ENCODE measurements at places on chromosomes 16 and 17.

- no peak for DNase-seq
Observed at GRCh38 chr17:56995766-56996165, 17.8 kb downstream of the SCPEP1 start.

GRCh38 chr16:53913920-53914319 lies 210.0 kb downstream of the FTO start:
- DNase-seq = no peak

DNA sequence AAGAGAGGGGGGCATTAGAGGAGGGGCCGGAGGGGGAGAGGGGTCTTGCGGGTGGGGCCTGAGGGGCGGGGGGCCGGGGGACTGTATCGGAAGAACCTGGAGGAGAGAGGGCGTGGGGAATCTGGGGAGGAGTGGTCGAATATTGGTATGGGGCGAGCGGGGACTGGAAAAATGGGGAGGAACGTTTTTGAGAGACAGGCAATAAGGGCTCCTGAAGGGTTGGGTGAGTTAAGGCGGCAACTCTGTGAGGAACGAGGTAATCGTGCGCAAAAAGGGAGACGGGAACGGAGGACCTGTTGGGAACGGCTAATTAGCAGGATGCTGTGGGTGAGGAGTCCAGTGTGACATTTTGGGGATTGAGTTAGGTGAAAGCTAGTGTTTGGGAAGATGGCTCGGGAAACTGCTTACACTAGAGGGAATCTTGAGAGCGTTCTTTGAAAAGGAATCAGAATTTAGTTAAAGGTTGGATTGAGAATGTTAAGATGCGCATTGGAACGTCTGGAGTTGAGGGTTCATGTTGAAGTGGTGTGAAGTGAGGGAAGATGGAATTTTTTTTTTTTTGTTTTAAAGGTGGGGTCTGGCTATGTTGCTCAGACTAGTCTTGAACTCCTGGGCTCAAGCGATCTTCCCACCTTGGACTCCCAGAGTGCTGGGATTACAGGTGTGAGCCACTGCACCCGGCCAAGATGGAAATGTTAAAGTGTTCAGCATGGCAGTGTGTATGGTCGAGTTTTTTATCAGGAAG lies 662 bp downstream of the WIPF2 start:
- peak; percentile 75 for DNase-seq

DNA sequence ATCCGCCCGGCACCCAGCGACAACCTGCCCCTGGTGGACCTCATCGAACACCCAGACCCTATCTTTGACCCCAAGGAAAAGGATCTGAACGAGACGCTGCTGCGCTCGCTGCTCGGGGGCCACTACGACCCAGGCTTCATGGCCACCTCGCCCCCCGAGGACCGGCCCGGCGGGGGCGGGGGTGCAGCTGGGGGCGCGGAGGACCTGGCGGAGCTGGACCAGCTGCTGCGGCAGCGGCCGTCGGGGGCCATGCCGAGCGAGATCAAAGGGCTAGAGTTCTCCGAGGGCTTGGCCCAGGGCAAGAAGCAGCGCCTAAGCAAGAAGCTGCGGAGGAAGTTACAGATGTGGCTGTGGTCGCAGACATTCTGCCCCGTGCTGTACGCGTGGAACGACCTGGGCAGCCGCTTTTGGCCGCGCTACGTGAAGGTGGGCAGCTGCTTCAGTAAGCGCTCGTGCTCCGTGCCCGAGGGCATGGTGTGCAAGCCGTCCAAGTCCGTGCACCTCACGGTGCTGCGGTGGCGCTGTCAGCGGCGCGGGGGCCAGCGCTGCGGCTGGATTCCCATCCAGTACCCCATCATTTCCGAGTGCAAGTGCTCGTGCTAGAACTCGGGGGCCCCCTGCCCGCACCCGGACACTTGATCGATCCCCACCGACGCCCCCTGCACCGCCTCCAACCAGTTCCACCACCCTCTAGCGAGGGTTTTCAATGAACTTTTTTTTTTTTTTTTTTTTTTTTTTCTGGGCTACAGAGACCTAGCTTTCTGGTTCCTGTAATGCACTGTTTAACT lies 1.0 kb downstream of the NOG start:
- DNase-seq = peak; percentile 35

DNA sequence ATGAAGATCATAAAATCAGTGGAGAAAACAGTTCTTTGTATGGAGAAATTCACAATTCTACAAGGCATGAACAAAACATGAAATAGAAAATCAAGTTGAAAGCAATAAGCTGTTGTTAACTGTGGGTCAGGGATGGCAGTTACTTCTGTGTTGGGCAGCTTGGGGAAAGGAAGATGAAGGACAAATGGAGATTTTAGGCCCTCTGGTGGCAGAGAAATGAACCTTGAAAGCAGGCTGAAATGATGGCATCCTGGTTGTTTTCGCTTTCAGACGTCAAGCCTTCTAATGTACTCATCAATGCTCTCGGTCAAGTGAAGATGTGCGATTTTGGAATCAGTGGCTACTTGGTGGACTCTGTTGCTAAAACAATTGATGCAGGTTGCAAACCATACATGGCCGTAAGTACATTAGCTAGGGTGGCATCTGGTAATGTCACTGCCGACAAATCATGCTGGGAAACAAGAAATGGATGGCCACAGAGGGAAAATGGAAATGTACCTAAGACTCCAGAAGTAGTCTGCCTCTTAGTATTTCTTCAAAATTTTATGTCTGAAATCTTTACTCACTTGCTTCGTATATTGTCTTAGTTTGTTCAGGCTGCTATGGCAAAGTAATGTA lies 108.9 kb downstream of the MAP2K6 start:
- DNase-seq = peak; percentile 65

- DNase-seq = no peak
Observed at GRCh38 chr16:83233153-83233552, 574.6 kb upstream of the HSBP1 start.

DNA sequence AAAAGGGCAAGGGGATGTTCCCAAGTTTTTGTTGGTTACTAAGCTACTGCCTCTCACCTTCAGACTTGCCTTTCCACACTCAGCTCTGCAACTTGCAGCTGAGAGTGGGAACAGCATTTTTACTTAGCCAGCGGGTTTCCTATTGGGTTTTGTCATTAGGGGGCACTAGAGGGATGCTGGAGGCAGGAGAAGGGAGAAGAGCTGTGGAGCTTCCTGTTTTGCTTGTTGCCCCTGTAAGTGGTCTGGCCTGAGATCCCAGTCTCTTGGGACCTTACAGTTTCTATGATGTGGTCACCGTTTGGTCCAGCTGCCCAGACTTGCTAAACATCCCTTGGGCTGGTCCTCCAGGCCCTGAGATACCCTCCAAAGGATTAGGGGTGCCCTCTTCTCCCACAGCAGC lies 209.6 kb upstream of the NLRP1 start:
- no peak for DNase-seq

DNA sequence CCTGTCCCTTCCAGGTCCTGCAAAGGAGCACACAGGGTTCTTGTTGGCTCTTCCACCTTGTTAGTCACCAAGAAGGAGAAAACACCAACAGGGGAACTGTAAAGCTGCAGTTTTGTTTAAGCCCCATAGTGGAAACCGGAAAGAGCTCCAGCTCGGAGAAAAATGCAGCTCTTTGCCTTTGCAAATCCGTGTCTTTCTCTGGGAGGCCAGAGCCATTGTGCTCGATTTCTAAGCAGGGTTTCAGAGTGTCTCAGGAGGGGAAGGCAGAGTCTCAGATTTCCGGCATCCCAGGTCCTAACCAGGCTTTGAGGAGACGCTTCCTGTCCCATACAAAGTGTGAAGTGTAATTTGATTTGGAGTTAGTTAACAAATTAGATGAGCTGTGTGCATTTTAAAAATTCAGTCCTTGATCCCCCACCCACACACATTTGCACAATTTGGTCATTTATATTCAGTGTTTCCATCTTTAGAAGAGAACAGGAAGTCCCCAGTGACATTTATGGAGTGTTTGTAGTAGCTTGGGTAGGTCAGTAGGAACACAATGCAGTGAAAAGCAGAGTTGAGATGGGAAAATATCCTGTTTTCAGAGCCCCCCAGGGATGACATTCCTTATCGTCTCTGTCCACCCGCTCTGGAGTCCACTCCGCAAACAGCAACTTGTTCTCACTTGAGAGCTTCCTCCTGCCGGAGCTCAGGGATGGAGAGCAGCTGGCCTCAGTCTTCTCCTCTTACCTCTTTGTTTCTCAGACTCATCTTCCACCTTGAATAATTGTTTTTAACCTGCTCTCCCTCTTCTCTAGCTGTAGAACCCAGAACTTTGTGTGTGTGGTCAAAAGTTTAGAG lies 331.9 kb downstream of the SEC14L1 start:
- no peak for DNase-seq

GRCh38 chr17:73478334-73478733 lies 165.9 kb downstream of the SDK2 start:
- no peak for DNase-seq

DNA sequence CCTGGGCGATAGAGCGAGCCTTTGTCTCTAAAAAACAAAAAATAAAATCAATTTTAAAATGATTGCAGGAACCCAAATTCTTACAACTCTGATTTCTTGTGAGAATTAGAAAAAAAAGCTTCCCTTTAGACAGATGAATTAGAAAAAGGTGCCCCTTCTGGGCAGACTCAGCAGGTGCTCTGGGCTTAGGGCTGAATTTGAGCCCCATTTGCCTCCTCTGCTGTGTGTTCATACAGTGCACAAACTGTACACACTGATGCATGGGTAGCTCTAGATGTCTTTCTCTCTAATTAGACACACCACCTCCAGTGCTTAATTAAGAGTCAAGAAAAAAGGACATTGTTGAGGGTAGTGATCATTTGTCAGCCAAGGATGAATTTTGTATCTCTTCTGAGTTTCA lies 38.5 kb upstream of the NOL11 start:
- no peak for DNase-seq

DNA sequence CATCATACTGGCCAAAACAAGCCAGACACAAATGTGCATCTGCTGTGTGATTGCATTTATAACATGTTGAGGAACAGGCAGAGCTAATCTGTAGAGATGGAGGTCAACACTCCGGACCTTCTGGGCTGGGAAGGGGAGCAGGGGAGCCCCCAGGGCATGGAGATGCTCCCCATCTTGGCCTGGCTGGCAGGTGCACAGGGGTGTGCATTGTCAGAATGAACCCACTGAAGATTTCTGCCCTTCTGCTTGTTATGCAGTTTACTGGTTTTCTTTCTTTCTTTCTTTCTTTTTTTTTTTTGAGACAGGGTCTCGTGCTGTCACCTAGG lies 146.9 kb downstream of the CMIP start:
- no peak for DNase-seq

- no peak for DNase-seq
Observed at GRCh38 chr17:3886776-3887175, 6.1 kb downstream of the CAMKK1 start.

DNA sequence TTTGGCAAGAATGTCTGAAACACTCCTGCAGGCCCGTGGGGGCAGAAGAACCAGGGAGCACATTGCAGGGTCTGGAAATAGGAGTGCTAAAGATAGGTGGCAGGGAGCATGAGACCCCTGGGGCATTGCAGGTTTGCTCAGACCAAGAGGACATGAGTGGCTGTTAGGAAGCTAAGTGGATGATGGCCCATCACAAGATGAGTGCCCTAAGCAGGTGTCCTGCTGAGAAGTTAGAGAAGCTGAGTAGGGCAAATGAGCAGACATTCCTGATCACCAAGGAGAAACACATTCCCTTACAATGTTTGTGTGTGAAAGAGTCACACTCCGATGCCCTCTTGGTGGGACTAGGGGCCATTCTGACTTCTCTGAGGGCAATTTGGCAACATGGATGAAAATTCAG lies 9.9 kb downstream of the MLYCD start:
- DNase-seq = no peak

DNA sequence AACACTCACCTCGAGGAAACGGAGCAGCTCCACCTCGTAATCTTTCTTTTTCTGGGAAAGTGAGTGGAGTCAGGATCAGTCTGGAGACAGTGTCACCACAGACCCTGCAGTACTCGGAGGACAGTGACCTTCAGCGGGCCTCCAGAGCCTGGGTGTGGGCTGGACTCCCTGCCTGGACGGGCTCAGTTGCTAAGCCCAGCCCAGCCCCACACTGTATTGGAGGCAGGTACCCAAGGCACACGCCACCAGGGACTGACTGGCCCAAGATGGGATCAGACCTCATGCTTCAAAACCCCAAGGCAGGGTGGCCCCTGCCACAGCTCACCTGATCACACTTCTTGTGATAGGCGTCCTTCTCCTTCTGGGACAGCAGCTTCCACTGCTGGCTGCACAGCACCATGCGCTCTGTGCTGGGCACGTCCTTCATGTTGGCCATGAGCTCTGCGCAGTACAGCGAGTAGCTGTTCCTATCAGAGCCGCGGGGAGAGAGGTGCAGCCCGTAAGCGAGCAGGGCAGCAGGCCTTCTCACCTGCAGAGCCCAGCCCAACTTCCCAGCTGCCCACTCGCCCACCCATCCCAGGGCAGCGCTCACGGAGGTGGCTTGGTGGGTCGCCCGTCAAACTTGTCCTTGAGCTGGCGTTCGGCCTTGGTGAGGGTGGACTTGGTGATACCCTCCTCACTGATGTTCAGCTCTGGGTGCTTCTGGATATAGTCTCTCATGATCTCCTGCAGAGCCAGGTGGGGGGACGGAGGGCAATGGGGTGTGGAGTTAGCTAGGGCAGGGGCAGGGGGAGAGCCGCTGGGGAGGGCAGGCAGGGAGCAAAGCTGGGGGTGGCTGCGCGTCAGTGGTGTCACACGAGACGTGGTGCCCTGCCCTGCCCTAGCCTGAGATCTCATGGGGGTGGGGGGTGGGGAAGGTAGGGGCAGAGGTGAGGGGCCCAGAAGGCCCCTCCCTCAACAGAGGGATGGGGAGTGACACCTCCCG lies 7.9 kb downstream of the UBTF start:
- no peak for DNase-seq

DNA sequence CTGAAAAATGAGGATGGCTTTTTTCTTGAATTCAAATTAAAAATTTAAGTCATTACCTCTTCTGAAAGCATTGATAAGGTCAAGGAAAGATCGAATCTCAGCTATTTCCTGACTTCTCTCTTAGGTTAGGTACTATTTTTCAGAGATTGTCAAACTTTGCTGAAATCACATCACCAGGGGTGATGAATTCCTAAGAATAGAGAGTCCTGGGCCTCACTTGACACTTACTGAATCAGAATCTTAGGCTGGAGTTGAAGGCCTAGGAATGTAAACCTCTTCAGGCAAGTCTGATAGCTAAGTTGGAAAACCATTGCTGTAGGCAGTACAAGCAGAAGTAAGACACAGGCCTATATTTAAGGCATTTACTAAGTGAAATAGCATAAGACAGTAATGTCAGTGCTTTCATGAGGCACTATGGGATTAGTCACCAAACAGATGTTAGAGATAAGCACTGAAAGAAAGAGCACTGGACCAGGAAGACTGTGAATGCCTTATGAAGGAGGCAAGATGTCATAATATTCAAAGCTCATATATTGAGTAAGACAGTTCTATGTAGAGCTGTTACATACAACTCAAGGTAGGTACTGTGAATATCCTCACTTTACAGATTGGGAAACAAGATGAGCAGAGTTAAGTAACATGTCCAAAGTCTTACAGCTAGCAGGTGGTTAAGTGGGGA lies 21.5 kb downstream of the DCAF7 start:
- DNase-seq = peak; percentile 71
